ENCODE measurements at places on chromosomes 1 and 21.

DNA sequence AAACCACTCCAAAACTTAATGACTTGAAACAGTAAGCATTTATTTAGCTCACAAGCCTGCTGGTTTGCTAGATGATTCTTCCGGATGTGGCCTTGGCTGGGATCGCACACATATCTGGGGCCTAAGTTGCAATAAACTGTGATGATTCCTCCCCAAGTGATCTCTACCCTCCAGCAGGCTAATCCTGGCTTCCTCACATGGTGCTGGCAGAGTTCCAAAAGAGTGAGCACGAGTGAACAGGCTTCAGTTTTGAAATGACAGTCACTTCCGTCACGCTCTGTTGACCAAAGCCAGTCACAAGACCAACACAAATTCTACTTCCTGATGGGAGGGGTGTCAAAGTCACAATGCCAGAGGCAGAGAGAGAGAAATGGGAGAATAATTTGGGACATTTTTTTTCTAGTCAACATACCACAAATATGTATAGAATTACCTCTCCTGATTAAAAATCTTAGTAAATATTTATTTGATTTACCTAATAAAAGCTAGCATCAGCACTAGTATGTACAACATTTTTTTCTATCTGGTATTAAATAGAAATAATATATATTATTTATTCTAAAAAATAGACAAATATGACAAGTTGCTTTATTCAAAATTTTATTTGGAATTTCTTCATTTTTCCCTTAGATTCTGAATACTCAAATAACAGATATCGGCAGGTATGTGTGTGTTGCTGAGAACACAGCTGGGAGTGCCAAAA is 292.7 kb downstream of the TPR start:
- DNase-seq: no peak

- DNase-seq: no peak
These were observed at the start of gene BACE2 for GRCh38 chr21:41167348-41168342. Gene BACE2 (plus strand): TSS chr21:41168160. CDS start chr21:41168264, 104 bp downstream.

DNA sequence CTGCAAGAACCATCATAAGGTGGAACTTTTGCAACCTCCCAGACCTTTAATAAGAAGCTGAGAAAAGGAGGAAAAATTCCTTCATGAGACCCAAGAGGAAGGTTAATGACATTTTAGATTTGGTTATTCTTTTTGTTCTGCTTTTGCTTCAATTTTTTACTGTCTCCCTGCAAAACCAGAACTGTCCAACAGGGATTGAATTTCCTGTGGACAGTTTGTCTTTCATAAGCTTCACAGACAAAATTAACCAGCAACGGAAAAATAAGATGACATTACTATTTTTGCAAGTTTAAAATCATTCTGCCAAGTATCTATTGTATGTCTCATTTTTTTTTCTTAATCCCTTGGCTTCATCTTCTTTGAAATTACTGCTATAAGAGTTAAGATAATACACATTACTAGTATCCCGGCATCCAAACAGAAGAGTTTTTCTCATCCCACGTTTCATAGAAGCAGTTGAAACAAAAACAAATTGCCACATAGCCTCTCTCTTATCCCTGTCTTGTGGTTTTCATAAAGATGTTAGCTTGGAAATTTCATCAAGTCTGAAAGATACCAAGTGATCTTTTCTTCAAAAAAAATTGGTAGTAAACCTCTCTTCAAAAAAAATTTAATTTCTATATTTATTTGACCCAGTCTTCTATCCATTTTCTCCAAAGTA is 465.3 kb upstream of the PTBP2 start:
- DNase-seq: no peak

DNA sequence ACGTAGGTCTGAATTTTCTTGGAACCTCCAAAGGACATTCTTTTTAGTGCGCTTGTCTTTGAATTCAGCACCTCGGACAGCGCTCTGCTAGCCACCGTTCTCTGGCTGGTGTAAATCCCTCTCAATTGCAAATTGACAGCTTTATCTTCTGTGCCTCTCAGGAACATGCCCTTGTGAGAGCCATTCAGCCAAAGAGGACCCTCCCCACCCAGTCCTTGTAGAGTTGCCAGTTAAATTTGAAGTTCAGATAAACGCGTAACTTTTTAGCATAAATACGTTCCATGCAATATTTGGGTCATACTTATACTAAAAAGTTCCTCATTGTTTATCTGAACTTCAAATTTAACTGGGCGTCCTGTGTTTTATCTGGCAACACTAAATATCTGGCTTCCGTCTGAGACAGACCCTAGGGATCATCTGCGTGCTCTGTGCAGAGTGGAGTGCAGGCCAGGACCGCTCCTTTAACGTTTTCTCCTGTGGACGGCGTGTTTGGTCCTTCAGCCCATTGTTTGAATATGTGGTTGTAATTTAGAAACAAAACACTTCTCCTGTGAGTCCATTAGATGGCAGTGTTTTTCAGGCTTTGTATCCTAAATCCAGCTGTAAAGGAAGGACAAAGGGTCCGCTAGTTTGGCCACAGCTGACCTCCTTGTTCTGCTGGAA is 7.0 kb downstream of the KCNAB2 start:
- peak; percentile 23 for DNase-seq

DNA sequence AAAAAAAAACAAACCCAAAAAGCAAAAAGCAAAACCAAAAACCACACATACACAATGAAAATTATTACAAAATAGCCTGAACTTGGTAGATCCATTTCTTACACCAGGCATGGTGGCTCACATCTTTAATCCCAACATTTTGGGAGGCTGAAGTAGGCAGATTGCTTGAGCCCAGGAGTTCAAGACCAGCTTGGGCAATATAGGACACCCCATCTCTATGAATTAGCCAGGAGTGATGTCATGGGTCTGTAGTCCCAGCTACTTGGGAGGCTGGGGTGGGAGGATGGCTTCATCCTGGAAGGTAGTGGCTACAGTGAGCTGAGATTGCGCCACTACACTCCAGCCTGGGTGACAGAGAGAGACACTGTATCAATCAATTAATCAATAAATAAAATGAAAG is 42.1 kb upstream of the SCAF4 start:
- no peak for DNase-seq

DNA sequence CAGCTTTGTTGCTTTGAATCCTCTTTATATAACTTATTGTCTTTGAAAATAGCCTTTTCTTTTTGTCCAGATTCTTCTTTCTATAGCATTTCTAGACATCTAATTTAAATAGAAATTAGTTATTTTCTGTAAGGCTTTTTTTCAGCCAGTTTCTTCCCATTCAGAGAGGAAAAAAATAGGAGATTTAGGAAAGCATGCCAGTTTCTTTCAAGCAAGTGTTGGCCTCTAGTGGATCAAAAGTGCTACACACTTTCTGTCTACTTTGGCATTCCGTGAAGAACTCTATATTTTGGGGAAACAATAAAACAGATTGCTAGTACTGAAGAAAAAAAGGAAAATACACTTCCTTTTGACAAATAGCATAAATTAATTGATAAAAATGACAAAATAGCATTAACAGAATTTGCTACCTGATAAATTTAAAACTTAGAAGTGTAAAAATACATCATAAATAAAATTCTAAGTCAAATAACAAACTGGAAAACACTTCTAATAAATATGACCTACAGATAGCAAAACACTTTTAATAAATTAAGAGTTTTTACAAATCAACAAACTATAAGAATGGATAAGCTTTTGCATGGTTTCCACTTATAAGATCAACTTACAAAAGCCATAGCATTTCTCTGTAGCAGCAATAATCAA is 13.1 kb upstream of the EXO1 start:
- DNase-seq: no peak

DNA sequence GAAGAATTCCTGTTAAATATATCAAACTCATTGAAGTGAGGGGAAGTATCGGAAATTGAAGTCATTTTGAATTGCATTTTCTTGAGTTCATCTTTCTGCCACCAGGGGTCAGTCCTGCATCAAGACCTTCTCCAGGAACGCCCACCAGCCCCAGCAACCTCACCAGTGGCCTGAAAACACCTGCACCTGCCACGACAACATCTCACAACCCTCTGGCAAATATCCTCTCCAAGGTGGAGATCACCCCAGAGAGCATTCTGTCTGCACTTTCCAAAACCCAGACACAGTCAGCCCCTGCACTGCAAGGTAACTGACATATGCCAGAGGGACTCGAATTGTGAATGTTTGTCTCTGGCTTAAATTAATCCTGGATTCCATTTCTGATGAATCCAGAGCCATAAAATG is 22.8 kb upstream of the TARS2 start:
- DNase-seq: peak; percentile 58

DNA sequence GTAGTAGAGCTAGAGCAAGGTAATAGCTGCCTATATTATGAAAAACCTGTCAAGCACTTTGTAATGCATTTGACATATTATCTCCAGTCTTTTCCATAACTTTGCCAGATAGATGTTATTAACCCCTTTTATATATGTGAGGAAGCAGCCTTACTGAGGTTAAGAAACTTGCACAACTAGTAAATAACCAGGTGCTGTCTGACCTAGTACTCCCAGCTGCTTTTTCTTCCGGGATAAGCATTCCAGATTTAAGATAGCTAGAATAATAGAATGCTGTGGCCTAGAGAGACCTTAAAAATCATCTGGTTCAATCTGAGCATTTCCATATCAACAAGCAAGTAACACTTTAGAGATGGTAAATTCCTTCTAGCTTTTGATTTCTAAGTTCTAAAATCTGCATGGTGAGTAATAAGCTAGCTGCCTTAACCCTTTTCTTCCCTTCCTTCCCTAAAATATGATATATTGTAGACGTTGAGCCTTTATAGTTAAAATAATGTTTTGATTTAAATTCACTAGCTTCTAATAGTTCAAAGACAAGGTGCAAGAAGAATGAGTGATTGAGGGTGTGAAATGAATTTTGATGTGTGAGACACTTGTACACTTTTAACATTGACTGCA is 1.8 kb downstream of the SH3GLB1 start:
- DNase-seq: no peak

DNA sequence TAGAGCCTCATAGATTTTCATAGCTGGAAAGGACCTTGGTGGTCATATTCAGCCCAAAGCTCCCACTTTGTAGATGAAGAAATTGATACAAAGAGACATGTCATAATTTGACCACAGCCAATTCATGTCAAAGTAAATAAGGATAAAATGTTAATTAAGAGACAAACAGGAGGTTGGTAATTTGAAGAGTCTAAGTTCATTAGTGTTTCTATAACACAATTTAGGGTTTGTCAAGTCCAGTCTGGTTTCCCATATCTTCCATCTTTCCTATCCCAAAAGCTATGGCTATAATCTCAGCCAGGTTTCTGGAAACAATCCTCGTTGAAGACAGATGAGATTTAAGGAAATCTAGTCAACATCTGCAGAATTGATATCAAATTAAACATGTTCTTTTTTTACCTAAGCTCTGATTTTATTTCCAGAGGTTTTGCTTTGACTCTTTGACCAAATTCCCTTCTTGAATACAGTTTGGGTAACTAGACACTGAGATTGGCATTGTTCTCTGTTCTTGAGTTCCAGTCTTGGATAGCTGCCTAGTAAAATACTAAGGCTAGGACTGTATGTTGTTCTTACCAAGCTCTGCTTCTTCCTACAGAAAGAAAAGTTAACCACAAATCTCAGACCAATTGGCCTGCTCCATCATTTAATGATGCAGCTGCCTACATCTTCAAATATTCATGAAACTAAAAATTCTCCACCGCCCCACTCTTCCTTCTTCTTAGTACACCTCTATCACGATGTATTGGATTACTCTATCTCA is 62.0 kb downstream of the SLC44A5 start:
- DNase-seq: no peak

DNA sequence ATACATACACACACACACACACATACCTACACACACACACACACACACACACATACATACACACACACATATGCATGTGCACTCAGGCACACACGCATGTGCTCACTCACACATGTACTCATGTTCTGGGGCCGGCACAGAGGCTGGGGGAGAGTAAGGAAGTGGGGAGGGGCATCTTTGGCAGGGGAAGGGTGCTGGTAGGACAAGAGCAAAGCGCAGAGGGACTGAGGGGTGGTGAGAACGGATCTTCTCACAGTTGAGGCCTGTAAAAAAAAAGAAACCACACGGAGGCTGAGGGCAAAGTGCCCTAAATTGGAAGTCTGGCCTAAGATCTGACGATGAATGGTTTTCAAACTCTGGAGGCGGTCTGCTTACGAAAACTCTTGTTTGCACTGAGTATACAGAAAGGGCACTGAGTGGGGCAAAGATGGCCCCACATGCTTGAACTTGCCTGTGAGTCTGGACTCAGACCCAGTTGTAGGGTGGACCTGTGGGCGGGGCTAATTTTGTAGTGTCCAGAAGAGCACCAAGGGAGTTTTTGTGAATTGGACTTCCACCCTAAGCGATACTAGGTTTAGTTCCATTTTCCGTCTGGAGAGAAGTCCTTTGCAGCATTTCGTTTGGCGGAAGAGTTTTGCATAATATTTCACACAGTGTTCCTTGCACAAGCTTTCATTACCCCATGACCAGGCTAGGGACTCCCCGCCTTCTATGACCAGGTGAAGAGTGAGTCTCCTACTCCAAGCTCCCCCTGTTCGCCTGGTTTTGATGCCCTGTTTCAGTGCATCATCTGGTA is 79.3 kb upstream of the LYST start:
- no peak for DNase-seq

GRCh38 chr21:14773777-14774345 is 227.7 kb upstream of the SAMSN1 start:
- peak; percentile 10 for DNase-seq

Measured in effector memory CD4-positive, alpha-beta T cell (primary cell).